ENCODE measurements at places on chromosomes 7 and 10. TPM values are rescaled to one million over a fixed set of nuclear protein-coding genes. Genes with fewer than 3 reads are reported as not detected.
A peak's percentile ranks its signal among the peaks of the same experiment; 100 is the strongest.

DNA sequence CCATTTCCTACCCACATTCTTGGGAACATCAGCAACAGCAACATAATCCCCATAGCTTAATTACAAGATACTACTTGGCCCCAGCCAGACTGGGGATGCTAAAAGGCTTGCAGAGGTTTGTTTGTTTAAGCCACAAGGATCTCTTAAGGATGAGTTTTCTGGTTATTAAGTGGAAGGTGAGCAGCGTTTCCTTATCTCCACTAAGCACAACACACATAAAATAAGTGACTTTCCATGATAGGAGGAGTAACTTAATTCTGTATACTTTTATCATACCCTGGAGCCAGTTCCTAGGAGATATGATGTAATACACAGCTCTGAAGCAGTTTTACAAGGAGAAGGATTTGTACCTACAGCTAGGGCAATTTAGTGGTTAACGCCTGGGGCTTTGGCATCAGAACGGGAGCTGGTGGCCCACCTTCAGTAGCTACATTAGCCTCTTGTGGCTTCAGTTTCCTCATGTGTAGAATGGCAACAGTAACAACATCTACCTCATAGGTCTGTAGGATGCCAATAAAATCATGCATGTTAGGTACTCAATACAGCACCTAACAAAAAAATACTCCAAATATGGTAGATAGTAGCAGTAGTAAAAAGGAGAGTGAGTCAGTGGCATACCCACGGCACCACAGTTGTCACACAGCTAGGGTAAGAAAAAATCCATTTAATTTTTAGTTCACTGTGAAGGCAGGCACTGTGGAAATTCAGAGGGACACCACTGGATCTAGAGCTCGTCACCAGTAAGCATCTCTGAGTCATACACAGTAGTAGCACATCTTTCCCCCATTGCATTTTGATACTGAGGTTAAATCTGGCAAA is 55.2 kb downstream of the DOCK4 start:
- DNase-seq: no peak

- no peak for DNase-seq
Observed at GRCh38 chr10:115850666-115851065, 422.3 kb downstream of the GFRA1 start.

HOXA13 gene
- 0.18 TPM for total RNA-seq

DNA sequence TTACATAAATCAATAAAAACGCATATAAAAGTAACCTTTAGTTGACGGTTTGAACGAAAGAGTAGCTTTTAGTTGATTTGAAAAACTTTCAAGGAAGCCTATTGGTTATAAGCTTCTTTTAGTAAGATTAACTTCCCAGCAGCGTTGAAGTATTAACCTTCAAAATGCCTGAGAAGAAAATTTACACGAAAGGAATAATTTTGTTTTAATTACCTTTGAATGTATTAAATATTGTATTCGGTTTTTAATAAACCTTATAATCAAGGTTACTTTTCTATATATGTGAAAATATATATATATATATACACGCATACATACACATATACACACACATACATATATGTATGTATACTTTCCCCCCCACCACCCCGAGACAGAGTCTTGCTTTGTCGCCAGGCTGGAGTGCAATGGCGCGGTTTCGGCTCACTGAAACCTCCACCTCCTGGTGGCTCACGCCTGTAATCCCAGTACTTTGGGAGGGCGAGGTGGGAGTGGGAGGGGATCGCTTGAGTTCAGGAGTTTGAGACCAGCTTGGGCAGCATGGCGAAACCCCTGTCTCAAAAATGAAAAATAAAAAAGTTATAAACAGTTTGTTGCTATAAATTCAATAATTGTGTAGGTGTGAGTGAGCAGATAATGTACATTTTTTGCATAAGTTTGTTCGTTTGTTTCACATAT is 57.6 kb upstream of the EZH2 start:
- DNase-seq: peak; percentile 70

DNA sequence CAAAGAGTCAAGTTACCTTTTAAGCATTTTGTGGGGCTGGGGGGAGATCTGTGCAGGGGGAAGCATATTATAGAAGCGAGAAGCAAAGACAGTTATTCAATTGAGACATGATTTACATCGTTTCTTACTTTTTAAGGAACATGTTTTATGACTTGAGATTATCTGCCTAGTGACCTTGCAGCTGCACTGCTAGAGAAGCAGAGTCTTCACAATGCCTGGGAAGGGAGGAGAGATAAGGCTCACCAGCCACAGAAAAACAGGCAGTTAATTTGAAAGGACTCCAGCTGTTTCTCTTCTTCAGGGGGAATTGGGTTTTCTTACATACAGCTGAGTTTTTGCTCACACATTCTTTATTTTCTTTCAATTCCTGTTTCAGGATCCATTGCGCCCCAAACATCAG is 31.0 kb downstream of the PHYH start:
- peak; percentile 45 for DNase-seq

DNA sequence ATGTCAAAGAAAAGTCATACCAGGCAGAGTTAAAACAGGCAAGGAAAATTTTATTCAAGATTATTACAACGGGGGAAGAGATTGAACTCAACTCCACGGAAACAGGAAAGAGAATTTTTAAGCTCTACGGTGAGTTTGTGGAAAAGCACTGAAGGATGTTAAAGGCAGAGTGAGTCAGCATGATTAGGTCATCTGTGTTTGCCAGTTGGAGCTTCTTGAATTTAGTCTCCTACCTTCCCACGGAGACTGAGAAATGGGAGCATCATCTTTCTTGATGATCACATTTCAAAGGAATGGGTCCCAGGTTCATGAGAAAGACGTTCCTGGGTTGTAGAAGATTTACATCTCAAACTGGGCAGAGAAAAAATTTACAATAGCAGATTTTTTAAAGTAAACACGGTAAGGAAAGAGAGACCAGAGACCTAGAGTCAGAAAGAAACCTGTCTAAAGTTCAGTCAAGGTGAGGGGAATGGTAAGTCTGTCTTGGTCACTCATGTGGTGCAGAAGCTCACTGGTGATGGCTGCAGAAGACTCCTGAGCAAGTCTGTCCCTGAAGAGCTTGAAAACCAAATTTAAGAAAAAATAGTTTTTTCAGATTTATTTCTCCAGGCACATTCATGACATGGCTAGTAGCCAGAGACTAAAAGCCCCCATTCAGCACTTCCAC is 516.9 kb upstream of the LRRN3 start:
- DNase-seq: no peak

ADAP1 gene
- 7.0 TPM for total RNA-seq

DNA sequence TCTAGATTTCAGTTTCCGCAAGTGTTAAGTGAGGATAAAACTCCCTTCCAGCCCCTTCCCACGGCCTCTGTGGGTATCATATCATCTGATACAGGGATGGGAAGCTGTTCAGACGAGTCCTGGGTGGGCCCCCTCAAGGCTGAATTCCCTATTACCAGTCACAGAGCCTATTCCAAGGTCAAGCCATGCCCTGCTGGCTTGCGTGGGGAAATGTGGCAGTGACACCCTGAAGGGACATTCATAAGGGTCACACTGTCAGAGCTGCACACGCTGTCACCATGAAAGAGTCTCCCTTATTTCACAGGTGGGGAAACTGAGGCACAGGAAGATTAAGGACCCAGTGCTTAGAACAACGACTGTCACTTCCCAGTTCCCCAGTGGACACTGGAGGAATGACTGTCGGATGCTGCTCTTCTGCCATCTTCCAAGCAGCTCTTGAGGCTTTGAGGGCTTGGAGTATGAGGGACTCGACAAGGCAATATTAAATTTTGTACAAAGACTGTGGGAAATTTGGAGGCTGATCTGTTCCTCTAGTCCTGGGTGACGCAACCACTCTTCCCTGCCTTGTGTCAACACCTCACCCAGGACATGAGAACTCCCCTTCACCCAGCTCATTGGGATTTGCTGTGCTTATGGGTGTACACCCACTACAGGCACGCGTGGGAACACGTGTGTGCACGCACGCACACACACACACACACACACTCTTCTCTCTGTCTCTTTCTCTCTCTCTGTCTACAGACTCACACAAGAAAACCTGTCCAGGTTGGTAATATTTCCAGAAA is 386.0 kb downstream of the RPS24 start:
- DNase-seq: no peak

GRCh38 chr10:26216585-26217395 is at the start of gene GAD2:
GAD2 (plus strand) TSS chr10:26216774; CDS start chr10:26216810, 36 bp downstream.
- DNase-seq: no peak

DNA sequence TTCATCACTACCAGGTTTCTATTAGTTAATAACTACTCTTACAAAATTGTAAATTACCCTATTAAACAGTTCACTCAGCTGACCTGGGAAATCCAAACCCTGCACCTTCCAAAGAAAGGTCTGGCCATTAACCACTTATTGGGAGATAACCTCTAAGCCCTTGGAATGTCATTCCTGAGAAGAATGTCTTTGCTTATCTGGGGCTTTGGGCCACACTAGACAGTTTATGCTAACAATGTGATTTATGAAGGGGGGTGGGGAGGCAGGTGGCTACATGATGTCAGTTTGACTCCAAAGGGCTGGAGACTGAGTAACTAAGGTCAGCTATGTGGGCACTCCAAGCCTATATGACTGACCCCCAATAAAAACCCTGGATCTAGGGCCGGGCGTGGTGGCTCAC is 50.7 kb downstream of the AKR1D1 start:
- DNase-seq: no peak

ASB10 gene
- not detected for total RNA-seq

- DNase-seq: peak; percentile 43
Observed at GRCh38 chr10:103759100-103759781, 96.1 kb downstream of the SH3PXD2A start.

MEOX2 gene
- total RNA-seq: not detected

GRCh38 chr10:91901784-91902677 is 7.3 kb downstream of the FGFBP3 start:
- DNase-seq: no peak

Data from OCI-LY7 (cell line).